Muscle of arm (tissue), 14 donors: ENCODE measurements at places on chromosomes 16 and 17. TPM values are rescaled to one million over a fixed set of nuclear protein-coding genes. Genes with fewer than 3 reads are reported as not detected.

GRCh38 chr17:17561408-17562145, 29.9 kb downstream of the PEMT start:
- no peak for DNase-seq

- no peak for DNase-seq
These were observed at the start of gene RIPOR1 for GRCh38 chr16:67528222-67528869. Gene RIPOR1 (plus strand): TSS chr16:67528829. CDS start chr16:67538447, 9,618 bp downstream.

GRCh38 chr16:84554627-84555328, 50.3 kb upstream of the MEAK7 start:
- DNase-seq: no peak

GRCh38 chr17:79563237-79564013, 47.4 kb downstream of the RBFOX3 start:
- no peak for DNase-seq

DNA sequence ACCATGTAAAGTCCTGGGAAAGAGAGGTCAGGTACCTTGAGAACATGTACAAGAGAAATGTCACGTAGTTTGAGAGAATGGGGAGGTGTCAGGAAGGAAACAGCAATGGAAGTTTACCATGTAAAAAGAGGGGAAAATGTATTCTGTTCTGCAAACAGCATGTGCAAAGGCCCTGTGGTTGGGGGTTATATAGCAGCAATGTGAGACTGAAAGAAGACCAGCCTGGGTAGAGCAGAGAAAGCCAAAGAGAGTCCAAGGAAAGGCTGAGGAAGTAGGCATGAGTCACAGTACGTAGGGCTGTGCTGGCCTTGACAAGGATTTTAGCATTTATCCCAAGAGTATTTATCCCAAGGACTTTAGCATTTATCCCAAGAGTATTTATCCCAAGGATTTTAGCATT, 141.3 kb upstream of the CACNG3 start:
- DNase-seq: no peak

DNA sequence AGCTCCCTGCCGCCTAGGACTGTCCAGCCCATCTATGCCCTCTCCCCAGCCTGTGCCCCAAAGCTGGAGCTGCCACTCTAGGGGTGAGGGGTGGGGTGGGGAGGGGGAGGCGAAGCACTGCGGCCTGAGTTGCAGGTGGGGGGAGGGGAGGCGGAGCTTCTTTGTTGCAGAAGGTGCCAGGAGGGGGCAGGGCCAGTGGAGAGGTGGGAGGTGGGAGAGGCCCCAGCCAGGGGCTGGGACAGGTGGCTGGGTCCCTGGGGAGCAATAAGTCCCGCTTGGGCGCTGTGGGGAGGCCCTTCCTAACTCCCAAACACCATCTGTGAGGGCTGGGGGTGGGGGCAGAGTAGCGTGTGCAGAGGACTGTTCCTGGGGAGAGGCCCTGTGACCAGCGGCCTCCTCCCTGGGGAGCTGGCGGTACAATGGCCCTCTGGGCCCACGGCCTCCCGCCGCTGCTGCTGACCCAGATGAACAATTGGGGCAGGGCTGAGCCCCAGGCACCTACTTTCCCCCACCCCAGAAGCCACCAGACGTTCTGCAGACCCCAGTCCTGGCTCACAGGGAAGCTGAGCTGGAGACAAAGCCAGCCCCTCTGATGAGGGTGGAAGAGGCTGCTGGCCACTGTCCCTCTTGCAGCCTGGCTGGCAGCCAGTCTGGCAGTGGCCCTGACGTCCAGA, 2.2 kb upstream of the NTN3 start:
- DNase-seq: no peak

- no peak for DNase-seq
These were observed at the start of gene WNT9B for GRCh38 chr17:46851029-46851741. Gene WNT9B (plus strand): TSS chr17:46851583. CDS start chr17:46851639, 56 bp downstream.

DNA sequence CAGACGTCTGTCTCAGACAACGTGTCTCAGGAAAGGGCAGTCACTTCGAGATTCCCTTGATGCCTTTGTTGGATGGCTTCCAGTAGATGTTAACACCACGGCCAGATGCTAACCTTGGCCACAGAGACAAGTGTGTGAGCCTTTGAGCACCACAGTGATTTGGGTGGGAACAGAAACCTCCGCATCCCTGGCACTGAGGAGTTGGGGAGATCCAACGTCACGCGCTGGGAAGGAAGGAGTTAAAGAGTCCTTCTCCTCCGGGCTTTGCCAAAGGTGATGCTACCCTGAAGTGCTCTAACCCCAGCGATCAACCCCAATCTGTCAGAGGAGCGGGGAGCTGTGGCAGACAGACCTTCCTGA, 3.0 kb upstream of the ABR start:
- no peak for DNase-seq

- DNase-seq: no peak
These were observed 585.1 kb upstream of the PSMD7 start for GRCh38 chr16:73711406-73712080.

GRCh38 chr16:23979441-23979840, 143.7 kb downstream of the PRKCB start:
- no peak for DNase-seq

DNA sequence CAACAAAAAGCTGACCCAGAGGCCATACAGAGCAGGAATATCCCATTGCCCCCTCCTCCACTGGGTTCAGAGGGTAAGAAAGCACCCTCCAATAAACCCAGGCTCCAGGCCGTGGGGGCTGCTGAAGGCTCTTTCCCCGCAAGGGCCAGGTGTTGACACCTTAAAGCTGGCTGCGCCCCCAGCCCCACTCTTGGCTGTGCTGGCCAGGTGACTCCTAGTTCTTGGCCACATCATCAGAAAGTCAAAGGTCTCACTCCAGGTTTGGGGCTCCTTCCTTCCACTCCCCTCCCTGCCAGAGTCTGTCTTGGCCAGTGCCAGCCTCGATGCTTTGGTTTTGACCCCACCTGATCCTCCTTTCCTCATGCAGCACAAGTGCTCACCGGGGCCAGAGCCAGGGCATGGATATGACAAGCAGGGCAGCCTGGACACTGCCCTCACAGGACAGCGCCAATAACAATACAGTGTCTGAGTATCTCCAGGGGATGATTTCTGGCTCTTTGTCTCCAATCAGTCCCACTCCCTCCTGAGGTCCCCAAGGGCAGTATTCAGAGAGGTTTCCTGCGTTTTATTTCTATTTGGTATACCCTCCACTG, 8.2 kb downstream of the SLC46A1 start:
- DNase-seq: no peak

GRCh38 chr17:8710813-8711212, 33.8 kb downstream of the CCDC42 start:
- no peak for DNase-seq

DNA sequence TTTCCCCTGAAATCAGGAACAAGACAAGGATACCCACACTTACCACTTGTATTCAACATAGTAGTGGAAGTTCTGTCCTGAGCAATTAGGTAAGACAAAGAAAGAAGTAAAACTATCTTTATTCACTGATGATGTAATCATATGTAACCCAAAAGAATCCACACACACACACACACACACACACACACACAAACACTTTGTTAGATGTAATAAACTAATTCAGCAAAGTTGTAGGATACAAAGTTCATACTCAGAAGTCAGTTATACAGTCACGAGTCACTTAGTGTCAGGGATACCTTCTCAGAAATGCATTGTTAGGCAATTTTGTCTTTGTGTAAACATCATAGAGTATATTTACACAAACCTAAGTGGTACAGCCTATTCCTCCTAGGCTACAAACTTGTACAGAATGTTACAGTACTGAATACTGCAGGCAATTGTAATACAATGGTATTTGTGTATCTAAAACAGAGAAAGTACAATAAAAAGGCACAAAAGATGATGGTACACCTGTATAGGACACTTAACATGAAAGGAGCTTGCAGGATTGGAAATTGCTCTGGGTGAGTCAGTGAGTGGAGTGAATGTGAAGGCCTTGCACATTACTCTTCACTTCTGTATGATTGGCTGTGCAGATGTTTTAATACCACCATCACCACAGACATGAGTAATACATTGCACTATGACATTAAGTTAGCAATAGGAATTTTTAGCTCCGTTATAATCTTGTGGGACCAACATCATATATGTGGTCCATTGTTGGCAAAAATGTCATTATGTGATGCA, 370.1 kb downstream of the ZFHX3 start:
- DNase-seq: no peak

DNA sequence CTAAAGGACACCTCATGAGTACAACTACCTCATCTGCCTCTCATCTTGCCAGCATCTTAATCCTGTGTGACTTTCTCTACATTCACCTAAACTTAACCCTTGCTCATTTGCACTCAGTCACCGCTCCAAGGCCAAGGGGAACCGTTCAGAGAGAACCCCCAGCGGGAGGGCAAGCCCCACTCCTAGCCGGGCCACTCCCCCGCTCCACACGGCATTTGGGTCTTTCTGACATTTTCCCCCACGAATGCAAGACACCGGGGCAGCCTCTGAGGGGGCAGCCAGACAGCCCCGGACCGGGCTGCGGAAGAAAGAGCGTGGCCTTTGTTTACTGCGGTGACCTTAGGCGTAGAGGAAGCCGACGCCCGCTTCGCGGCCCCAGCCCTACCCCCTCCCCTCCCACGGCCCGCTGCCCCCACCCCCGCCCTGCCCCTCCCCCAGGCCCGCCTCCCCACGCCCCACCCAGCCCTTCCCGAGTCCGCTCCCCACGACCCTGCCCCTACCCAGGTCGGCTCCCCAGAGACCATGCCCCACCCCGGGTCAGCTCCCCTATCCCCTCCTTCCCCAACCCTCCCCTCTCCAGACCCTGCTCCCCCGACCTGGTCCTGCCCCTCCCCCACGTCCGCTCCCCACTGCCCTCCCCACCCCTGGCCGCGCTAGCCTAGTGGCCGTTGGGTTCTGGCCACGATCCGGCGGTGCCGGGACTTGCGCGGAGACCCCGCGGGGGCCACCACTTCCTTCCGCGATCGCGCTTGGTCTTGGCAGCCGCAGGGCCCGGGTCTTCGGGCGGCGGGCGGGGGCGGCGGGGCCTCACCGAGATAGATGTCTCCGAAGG, 789 bp downstream of the CSNK1D start:
- peak; percentile 24 for DNase-seq

DNA sequence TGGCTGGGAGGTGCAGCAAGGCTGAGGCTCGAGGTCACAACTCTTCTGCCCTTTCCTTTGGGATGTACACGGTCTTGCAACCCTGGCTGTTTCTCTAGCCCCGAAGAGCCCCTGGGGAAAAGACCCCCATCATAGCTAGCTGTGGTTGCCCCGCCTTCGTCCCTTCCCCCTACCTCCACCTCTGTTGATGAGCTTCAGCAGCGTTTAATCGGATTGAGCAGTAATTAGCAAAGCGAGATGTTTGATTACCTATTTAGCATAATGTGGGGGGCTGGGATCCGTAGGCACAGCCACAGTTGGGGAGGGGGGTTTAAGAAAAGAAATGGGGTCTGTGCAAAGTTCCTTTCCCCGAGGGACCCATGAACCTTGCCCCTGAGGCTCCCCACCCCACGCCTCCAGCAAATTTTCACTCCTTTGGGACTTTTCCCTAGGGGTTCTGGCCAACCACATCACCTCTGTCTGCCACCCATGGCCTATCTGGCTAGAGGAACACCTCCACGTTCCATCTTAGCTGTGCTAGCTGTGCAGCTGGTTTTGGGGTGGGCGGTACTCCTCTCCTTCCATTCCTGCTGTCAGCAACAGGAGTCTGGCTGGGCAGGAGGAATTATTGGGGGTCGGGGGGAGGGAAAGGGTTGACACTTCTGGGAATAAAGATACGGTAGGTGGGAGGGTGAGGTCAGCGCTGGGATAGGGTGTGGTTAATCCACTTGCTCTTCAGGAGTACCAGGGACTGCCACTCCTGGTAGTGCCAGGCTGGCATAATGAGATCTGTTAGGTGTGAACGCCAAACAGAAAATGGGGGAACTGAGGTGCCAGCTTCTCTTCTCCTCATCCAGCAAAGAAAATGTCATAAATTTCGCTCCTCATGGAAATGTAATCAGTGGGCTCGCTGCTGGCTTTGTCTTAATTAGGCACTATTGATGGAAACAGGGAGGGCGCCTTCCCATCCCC, 1.3 kb upstream of the DNAH2 start:
- no peak for DNase-seq

GRCh38 chr17:39756380-39757079, 18.8 kb downstream of the GRB7 start:
- no peak for DNase-seq

Gene TOX3
- 1.5 TPM for polyA plus RNA-seq

Gene SYNGR3
- polyA plus RNA-seq: 1.2 TPM

Gene HOXB8
- polyA plus RNA-seq: 0.70 TPM

Gene C17orf100
- polyA plus RNA-seq: 3.4 TPM

Gene CDRT15
- polyA plus RNA-seq: 0.56 TPM

Gene HNF1B
- not detected for polyA plus RNA-seq

Gene USB1
- polyA plus RNA-seq: 15.8 TPM
